Activated CD4-positive, alpha-beta T cell treated with anti-CD3 and anti-CD28 coated beads, Interleukin-2, Interleukin-4, amounts not matched to agents 100 ng/mL and 50 ng/mL, durations not matched to agents 16 hours and 8 hours (primary cell): ENCODE measurements at places on chromosomes 12 and 14.

DNA sequence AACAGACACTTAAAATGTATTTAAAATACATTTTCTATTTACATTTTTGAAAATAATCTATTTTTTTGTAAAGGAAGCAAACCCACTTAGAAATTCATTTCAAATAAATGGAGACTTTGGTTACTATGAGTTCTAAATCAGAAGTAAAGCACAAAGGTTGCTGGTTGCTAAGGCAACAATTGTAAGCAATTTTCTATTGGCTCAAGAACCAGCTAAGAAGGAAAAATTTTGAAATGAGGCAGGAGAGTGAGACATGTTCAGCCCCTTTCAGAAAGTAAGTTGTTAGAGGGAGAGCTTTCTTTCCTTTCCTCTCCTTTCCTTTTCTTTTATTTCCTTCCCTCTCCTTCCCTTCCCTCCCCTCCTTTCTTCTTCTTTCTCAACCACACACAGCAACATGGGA is 80.7 kb downstream of the PRMT8 start:
- no peak for DNase-seq

GRCh38 chr14:61649283-61649682 is 46.0 kb upstream of the HIF1A start:
- DNase-seq: no peak

DNA sequence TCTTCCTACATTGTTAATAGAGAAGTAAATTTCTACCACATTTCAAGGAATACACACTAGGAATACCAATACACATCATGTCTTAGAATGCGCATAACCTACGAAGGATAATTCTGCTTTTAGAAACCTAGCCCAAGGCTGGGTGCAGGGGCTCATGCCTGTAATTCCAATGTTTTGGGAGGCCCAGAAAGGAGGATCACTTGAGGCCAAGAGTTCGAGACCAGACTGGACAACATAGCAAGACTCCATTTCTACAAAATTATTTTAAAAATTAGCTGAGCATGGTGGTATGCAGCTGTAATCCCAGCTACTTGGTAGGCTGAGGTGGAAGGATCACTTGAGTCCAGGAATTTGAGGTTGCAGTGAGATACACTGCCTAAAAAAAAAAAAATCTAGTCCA is 206.9 kb downstream of the SOX5 start:
- DNase-seq: no peak

DNA sequence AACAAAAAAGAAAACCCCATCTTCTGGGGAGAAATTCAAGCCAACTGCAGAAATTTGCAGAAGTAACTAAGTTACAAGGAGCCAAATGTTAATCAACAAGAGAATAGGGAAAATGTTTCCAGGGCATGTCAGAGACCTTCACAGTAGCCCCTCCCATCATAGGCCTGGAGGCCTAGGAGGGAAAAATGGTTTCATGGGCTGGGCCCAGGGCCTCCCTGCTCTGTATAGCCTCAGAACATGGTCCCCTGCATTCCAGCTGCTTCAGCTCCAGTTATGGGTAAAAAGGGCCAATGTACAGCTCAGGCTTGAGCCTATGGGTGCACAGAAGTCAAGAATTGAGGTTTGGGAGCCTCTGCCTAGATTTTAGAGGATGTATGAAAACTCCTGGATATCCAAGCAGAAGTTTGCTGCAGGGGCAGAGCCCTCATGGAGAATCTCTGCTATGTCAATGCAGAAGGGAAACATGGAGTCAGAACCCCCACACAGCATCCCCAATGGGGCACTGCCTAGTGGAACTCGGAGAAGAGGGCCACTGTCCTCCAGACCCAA is 260.9 kb downstream of the DUSP6 start:
- DNase-seq: no peak

GRCh38 chr12:84631020-84631419 is 281.6 kb downstream of the SLC6A15 start:
- DNase-seq: no peak

DNA sequence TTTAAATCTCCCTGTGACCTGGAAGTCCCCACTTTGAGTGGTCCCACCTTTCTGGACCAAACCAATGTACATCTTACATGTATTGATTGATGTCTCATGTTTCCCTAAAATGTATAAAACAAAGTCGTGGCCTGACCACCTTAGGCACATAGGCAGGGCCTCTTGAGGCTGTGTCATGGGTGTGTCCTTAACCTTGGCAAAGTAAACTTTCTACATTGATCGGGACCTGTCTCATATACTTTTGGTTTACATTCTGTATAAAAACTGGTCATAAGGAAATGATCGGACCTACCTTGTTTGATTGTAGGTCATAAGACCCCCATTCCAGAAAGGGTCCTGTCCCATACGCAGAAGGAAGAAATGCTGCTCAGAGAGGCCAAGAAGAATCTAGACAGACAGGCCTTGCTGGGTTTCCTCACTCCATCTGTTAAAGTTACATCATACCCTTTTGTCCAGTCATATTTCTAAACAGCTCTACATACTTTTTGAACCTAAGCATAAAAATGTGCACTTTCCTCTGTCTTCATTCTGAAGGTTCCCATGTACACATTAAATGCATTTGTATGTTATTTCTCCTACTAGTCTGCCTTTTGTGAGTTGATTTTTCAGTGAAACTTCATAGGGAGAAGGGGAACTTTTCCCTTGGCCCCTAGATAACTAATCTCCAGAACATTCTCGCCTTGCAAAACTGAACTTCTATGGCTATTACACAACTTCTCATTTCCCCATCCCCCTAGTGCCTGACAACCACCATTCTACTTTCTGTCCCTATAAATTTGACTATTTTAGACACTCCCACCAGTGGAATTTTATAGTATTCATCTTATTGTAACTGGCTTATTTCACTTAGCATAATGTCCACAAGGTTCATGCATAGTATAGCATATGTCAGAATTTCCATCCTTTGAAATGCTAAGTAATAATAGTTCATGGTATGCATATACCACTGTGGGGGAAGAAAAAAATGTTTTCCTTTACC is 30.2 kb upstream of the CPM start:
- DNase-seq: no peak

DNA sequence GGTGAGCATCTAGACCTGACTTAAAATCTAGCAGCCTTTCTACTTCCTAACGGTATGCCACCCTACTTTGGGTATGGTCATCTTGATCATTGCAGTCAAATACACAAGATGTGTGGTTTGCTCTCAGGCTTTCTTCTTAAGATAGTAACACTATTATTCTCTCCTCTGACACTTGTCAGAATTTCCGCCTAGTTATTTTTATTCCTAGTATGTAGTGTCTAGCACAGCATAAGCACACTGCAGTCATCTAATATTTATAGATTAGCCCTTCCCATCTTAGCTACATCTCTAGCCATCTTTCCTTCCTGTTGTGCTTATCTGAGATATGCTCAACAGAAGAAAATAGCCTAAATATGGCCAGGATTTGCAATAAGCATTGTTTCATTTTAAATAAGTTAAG is 180.1 kb downstream of the C12orf50 start:
- DNase-seq: no peak

- no peak for DNase-seq
Measured at GRCh38 chr14:103630364-103631108, 1.5 kb downstream of the KLC1 start.

DNA sequence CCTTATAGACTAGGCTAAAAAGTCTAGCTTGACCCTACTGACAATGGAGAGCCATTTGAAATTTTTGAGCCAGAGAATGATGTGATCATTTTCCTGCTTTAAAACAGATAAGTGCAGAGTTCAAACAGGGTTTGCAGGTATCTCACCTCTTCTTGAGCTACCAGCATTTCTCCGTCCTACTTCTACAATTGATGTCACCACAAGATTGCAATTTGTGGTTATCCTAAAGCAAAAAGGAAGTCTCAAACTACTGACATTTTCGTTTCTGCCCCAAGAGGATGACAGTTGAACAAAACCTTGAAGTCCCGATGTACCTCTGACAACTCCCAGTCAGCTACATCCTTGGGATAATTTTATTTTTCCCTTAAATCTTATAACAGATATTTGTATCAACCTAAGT is 86.7 kb downstream of the PTGER2 start:
- DNase-seq: peak; percentile 30

DNA sequence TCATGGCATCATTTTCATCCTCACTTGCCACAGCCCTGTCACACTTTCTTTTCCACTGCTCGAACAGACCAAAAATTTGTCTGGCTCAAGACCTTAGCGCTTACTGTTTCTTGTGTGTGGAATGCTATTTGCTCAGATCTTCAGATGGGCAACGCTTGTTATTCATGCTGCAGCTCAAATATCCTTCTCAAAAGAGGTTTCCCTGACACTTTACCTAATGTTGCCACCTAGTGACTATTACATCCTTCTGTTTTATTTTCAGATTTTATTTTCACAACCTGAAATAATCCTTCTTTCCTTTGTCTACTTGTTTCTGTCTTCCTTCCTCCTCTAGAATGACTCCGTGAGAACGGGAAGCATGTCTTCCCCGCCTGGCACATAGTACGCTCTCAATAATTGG is 5.6 kb downstream of the FBXO33 start:
- no peak for DNase-seq

DNA sequence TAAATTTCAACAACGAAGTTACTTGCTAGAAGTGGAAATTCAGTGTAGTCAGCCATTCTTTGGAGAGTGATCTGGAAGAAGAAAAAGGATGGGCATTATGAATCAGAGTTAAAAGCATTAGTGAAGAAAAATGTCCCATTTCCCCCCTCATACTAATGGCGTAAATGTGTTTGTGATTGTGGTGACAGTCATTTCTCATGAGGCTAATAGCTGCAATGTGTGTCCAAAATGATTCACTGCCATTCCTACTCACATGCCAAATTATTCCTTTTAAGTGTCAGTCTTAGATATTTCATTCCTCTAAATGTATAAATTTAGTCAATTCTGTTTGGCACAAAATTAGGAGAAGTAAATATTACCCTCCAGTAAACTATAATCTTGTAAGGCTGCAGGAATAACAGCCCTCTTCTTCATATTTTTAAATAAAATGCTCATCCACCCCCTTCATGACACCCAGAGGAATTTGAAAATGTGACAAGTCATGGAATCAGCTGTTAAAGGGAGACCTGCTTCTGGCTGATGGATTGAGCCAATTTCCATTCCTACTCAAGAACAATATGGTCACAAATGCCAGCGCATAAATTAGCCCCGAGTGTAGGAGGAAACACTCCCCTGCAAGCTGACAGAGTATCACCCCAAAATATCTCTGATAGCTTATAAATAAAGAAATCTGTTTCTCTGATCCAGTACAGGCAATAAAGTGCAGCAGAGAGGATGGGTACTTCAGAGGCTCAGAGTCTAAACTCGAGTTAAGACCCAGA is 912.3 kb upstream of the SEL1L start:
- no peak for DNase-seq

- no peak for DNase-seq
Measured at GRCh38 chr14:22305607-22306006, 283.4 kb downstream of the DAD1 start.

- no peak for DNase-seq
Measured at GRCh38 chr12:131947482-131948027, 2.2 kb upstream of the EP400 start.

DNA sequence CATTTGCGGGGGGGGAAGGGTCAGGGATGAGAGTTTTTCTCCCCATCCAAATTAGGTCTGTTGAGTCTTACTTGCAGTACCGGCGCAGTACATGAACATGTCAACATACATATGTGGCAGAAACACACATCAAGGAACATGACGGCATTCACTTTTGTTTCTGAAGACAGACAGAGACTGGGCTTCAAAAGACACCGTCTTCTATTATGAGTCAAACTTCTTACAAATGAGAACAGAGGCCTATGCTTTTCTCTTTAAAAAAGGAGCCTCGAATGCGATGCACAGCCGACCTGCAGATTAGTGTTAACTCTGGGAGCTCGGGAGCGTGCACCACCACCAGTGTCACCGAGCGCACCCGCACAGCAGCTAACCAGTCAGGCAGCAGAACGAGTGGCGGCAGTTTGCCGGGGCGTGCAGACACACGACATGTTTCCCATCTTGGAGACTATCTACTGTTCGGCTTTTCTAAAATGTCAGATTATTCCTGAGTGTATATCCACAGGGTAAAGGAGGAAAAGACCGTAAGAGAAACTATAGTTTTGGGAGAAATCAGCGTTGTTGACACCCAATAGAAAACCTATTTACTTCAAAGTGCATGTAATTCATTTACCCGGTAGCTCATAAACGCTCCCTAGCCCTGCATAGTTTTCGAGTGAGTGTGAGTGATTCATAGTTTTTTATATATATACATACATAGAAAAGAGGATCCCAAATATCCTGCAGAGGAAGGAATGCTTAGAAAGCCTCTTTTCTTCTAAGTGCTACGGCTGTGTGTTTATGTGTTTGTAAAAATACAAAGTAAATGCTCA is 33.0 kb downstream of the UBR7 start:
- DNase-seq: peak; percentile 6

DNA sequence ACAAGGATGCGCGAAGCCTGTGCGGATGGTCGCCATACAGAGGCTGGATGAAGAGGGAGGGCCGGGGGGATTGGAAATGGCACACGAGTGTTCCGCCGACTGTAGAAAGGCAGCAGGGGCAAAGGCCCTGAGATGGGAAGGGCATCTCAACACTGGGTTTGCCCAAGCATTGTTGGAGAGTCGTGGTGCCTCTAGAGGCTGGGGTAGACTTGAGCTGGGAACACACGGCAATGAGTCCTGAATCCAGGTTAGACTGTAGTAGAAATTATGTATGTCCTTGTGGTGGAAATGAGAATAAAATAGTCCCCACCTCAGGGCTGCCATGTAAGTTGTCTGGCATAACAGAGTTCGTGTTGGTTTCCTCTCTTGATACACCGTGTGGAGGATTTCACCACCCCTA is 83.8 kb upstream of the CCND2 start:
- no peak for DNase-seq

GRCh38 chr12:52428121-52428520 is 6.0 kb downstream of the KRT75 start:
- no peak for DNase-seq

DNA sequence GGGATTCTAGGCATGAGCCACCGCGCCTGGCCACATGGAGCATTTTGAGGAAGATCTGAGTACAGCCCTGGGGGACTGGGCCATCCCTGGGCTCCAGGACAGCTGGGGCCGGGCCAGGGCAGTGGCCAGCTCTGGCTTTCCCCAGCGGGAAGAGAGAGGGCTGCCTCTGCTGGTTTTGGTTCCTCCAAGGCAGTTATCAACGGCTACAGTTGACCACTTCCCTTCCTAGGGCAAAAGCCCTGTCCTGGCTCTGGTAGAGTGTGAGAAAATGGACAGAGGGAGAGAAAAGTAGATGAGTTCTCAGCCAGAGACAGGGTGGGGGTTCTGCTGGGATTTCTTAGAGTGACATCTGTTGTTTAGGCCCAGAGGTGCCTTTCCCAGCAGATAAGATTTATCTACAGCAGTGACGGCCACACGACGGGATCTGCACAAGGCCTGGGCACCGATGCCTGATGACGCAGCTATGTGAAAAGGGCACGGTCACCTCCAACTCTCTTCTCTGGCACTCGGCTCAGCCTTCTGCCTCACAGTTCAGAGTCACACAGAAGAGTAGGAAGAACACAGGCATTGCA is 5.5 kb upstream of the HVCN1 start:
- DNase-seq: no peak
